ENCODE measurements at places on chromosomes 6 and 20.

DNA sequence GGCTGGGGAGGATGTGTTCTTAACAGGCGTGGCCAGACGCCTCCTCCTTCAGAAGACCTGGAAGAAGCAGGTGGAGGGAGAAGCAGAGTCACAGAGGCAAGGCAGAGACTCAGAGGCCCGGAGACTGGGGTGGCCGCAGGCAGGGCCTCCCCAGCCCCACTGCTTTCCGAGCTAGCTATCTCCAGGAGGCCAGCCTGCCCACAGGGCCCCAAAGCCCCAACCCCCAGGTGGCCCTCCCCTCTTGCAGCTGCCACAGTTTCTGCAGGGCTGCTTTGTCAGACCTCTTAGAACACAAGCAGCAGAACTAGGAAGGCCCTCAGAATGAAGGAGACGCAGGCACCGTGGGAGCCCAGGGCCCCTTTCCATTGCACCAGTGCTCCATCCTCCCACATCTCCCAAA, 69.0 kb upstream of the MLN start:
- no peak for DNase-seq

- DNase-seq = no peak
Observed at GRCh38 chr20:60787276-60787675, 464.8 kb upstream of the CDH4 start.

GRCh38 chr20:64133951-64134407, 26.6 kb upstream of the NPBWR2 start:
- no peak for DNase-seq

- no peak for DNase-seq
Observed at GRCh38 chr6:46420921-46421638, 70.2 kb downstream of the RCAN2 start.

- DNase-seq = no peak
Observed at GRCh38 chr20:56722042-56722441, 92.9 kb downstream of the TFAP2C start.

GRCh38 chr6:52726741-52727535, 36.3 kb downstream of the GSTA2 start:
- DNase-seq = no peak

DNA sequence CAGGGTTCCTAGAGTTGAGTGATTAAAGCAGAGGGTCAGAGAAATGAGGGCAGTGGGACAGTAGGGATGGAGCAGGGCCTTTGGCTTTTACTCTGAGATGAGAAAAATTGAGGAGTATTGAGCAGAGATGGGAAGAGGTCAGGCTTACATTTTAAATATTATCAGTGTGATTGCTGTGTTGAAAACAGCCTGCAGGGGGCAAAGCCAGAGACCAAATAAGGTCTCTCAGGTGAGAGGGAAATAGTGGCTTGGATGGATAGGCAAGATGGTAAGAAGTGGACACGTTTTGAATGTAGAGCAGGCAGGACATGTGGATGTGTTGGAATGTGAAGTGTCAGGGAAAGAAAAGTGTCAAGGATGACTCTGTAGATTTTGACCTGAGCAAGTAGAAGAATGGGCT, 105.0 kb upstream of the MAP3K7 start:
- no peak for DNase-seq

GRCh38 chr6:104896914-104897313, 37.2 kb upstream of the HACE1 start:
- no peak for DNase-seq

DNA sequence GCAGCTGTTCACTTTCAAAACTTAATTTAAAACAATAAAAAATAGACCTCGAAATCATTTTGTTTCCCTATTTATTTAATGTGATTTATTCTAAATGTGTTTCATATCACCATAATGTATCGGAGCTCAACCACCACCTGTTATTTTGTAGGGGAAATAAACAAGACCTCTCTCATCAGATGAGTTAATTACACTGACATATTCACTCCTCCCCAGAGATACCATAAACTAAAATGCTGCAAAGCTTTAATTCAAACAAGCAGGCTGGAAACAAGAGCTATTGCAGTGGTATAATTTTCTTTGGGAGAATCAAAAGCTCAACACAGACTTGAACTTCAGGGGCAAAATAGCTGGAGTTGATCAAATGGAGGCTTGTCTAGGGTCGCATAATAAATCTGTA, 303.5 kb upstream of the TSHZ2 start:
- no peak for DNase-seq

DNA sequence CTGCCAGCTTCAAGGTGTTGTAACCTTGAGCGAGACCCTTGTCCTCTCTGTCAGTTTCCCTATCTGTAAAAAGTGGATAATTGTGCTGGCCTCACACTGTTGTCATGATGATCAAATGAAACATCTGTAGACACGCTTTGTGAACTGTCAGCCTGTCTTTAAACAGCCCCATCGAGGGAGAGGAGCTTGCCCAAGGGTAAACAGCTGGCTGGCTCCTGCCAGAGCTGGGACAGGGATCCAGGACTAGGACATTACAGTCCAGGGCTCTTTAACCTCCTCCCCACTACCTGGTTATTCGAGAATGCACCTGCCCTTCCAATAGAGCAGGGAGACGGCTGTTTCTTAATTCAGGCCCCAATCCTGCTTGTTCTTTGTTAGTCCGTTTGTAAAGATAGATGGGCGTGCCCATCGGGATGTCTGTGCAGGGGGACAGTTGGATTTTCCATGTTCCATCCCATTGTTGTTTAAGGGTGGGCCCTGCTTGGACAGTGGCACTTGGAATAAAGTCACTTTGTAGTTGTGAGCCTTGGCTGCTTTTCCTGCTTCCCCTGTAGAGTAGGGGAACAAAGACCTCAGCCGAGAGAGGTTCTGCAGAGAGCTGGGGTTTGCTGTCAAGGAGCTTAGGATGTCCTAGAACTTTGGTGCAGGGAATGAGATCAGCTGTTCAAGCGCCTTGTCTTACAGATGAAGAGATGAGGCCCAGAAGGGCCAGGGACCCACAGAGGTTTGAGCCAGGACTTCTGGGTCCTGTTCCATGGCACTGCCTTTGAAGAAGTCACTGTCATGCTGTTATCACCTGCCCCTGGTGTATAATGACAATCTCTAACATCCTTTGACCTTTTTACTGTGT, 77.9 kb upstream of the MYL9 start:
- no peak for DNase-seq

GRCh38 chr6:27825025-27825793, 87.0 kb downstream of the OR2B2 start:
- no peak for DNase-seq

- DNase-seq = no peak
Observed at GRCh38 chr20:41587956-41588355, 30.2 kb downstream of the CHD6 start.

GRCh38 chr6:38687549-38687948, 15.4 kb downstream of the GLO1 start:
- DNase-seq = no peak

DNA sequence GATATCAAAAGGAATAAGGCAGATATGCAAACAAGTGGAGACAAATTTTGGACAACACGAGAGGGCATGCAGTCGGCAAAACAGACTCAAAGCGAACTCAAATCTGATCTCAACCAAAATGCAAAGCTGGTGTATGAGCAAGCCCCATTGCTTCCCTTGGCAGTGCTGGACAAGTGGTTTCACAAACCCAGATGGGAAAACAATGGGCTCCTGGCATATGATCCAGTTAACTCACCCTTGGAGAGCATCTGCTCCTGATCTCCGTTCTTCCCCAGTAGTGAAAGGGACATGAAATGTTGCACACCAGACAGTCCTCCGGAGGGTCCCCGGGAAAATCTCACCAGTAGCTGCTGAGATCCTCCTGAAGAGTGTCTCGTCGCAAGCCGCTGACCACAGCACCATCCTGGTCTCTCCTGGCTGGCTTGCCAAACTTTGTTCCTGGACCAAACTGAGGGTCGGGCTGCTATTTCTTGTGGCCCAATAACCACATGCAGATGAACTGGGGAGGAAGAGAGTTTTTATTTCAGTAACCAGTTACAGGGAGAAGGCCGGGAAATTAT, 84.3 kb upstream of the THBS2 start:
- DNase-seq = no peak

DNA sequence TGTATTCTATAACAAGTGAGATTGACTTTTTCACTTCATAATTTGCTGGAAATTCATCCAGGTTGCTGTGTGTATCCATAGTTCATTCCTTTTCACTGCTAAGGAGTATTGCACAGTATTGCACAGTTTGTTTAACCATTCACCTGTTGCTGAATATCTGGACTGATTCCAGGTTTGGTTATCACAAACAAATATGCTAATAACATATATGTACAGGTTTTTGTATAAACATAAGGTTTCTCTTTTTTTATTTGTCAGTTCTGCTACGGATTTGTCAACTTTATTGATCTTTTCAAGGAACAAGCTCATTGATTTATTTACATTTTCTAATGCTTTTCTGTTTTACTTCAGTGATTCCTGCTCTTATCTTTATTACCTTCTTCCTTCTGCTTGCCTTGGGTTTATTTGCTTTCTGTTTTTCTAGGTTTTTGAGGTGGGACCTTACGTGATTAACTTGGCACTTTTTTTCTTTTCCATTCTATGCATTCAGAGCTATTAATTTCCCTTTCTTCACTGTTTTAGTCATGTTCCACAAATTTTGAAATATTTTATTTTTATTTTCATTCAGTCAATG, 117.0 kb upstream of the OGFRL1 start:
- DNase-seq = no peak

- DNase-seq = no peak
Observed at GRCh38 chr6:150465610-150466009, 96.8 kb downstream of the IYD start.

- DNase-seq = no peak
Observed at GRCh38 chr6:23478312-23478711, 647.7 kb upstream of the NRSN1 start.

GRCh38 chr6:68167604-68168003, 467.5 kb upstream of the ADGRB3 start:
- no peak for DNase-seq

DNA sequence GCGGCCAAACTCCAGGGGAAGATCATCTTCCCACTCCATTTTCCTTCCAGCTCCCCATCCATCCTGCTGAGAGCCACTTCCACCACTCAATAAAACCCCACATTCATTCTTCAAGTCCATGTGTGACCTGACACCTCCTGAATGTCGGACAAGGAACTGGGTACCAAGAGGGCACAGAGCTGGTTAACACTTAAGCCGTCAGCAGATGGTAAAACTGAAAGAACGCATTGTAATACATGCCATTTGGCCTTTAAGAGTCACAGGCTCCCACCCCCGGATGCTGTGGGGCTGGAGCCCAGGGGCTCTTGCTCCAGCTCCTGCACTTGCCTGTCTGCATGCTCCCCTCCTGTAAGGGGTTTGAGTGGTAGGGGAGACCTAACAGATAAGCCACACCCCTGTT, 753.9 kb downstream of the COL12A1 start:
- no peak for DNase-seq

GRCh38 chr6:116111552-116112528, 11.2 kb downstream of the NT5DC1 start:
- DNase-seq = peak; percentile 41

DNA sequence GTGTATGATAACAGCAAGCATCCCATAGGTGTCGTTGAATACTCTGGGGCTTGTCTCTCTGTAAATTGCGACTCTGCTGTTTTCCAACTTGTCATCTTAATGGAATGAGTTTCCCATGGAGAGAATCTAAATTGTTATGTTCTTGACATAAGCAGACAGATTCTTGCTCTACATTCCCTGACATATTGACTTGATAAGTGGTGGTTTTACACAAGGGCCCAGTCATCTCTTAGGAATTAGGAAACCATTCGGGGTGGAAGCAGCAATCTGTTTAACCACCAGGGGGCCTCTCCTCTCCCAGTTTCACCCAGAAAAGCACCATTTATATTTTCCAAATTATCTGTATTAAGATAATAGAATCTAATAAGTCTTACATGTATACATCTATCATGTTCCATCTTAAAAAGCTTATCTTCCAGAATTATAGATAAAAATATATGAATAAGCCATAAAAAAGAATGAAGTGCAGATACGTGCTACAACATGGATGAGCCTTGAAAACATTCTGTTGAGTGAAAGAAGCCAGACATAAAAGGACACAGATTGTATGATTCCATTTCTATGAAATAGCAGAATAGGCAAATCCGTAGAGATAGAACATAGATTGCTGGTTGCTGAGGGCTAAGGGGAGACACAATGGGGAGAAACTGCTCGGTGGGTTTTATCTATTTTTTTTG, 23.1 kb upstream of the MROH8 start:
- no peak for DNase-seq

GRCh38 chr6:119385994-119386393, 36.4 kb upstream of the MAN1A1 start:
- no peak for DNase-seq

- DNase-seq = no peak
Observed at GRCh38 chr6:167221400-167222201, 63.8 kb upstream of the GPR31 start.

DNA sequence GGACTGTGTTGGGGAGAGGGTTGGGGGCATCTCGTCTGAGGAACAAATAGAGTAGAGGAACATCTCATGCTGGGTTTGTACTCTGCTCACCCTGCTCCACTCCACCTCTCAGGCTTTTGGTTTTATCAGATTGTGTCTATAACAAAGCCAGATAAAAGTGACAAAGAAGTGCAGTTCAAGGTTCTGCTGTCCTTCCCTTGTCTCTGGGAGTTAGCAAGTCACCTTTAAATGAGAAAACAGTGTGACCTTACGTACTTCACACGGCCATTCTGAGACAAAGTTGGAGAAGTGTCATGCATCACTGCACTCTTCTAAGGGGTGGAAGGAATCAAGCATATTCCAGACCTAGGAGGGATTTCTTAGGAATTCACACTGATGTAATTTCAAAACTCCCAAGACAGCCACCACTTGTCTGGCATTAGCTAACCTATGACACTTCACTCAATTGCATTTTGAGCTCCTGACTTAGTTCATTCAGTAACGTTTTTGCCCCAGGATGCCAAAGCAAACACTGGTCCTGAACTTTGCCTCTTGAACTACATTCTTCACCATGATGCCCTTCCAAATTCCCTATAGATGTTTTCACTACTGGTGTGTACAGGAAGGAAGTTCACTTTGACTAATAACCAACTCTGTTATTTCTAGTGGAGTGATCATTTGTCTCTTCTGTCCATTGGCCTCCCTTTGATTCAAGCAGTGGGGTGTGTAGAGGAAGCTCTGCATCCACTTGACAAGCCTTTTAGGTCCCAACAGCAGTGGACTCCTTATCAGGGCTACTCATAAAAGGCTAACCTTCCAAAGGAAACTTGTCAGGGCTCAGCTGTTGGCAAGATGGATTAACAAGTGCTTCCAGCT, 647.6 kb upstream of the FLRT3 start:
- no peak for DNase-seq

DNA sequence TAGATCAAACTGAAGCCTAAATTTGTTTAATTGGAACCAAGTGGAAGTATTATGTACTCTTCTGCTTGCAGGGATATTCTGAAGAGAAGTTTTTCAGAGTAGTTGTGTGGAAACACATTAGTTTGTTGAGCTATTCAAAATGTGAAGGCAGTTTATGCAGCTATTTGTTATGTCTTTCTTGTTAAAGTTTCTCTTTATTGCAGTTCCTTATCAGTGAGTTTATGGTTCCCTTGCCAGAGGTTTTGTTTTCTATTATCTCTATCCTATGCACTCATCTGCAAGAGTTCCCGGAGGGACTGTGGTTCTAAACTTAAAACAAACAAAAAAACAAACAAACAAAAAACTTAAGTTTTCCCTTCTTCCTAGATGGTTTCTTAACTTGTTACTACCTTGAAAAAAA, 143.7 kb upstream of the SLC22A16 start:
- no peak for DNase-seq

Data from iPS DF 6.9 (cell line).